Psoas muscle (tissue), 8 donors: ENCODE measurements at places on chromosomes 11 and 22. TPM values are rescaled to one million over a fixed set of nuclear protein-coding genes. Genes with fewer than 3 reads are reported as not detected.

Gene KCNK4
- polyA plus RNA-seq, result not detected

Gene OR8D4
- polyA plus RNA-seq, result not detected

Gene CARD10
- polyA plus RNA-seq, result 2.9 TPM

Gene RAG2
- polyA plus RNA-seq, result not detected
